Stimulated activated CD4-positive, alpha-beta T cell treated with anti-CD3 and anti-CD28 coated beads, Interleukin-2, amount 100 ng/mL, for 4 hours (primary cell): ENCODE measurements at places on chromosomes 16 and 17.
A peak's percentile ranks its signal among the peaks of the same experiment; 100 is the strongest.

DNA sequence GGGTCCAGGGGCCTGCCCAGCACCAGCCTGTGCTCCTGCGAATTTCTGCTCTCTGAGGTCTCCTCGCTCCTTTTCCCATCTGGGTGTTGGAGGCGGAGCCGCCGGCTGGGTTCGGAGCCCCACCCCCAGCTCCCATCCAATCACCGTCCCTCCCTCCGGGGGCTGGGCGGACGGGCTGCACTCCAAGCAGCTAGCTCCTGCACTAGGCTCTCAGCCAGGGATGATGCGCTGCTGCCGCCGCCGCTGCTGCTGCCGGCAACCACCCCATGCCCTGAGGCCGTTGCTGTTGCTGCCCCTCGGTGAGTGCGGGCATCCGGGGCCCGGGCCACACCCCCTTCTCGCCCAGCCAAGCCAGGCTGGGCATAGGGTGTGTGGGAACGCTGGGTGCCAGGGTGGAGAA lies at the start of gene NRN1L:
Gene NRN1L (plus strand): TSS at position 202 of the 400 bp plus-strand sequence. CDS start 19 bp downstream, at position 221.
- no peak for DNase-seq

- no peak for DNase-seq
These were observed 26.4 kb downstream of the CFAP20 start for GRCh38 chr16:58102665-58103392.

DNA sequence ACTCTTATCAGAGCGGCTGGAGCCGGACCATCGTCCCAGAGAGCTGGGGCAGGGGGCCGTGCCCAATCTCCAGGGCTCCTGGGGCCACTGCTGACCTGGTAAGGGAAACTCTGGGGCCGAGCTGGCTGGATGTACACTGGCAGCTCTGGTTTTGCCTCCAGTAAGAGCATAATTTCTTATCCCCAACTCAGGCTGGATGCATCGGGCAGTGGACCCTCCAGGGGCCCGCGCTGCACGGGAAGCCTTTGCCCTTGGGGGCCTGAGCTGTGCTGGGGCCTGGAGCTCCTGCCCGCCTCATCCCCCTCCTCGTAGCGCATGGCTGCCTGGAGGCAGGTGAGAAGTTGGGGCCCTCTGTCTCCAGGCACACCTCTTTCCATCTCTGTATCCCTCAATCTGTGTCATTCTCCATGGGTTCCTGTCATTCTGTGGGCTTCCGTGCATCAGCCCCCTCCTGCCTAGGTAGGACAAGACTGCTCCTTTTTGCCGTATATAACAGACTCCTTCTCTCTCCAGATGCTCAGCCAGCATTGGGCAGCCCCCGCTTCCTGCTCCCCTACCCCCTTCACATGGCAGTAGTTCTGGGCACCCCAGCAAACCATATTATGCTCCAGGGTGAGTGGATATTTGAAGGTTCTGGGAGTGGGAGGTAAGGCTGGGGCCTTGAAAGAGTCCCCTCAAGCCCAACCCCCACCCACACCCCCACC lies 9.4 kb upstream of the TMEM88 start:
- DNase-seq: no peak

DNA sequence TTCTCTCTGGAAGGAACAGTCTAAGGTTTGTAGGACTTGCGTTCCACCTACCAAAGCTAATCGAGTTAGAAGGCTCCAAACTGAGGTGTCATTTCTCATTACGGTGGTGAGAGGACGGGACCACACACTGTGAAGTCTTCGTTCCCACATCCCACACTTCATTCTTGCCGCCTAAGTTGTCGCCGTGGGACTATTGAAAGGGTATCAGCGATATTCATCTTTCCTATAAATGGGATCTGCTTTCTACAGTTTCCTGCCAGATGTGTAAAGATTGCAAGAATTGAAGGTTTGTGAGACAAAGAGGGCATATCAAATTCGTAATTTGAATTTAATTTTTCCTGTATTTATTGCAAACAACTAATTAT lies 608 bp upstream of the TRIM37 start:
- DNase-seq: no peak

- peak; percentile 47 for DNase-seq
These were observed 41.8 kb downstream of the BRD7 start for GRCh38 chr16:50326835-50327465.

DNA sequence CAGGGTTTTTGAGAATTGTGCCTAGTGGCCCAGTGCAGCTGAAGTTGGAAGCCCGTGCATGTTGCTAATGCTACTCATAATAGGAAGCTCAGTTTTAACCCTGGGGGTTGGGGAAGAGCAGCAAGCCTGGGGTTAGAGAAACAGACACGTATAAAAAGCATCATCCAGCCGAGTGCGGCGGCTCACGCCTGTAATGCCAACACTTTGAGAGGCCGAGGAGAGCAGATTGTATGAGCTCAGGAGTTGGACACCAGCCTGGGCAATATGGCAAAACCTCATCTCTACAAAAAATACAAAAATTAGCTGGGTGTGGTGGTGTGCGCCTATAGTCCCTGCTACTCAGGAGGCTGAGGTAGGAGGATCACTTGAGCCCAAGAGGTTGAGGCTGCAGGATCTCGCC lies 2.3 kb upstream of the CLUH start:
- no peak for DNase-seq

- DNase-seq: no peak
These were observed 36.4 kb downstream of the TXNDC11 start for GRCh38 chr16:11706180-11706742.

- no peak for DNase-seq
These were observed 15.0 kb upstream of the CBX8 start for GRCh38 chr17:79811868-79812352.

- no peak for DNase-seq
These were observed 24.1 kb upstream of the SPNS3 start for GRCh38 chr17:4409659-4410058.

GRCh38 chr17:62706598-62707424 lies 79.3 kb downstream of the MRC2 start:
- DNase-seq: no peak

DNA sequence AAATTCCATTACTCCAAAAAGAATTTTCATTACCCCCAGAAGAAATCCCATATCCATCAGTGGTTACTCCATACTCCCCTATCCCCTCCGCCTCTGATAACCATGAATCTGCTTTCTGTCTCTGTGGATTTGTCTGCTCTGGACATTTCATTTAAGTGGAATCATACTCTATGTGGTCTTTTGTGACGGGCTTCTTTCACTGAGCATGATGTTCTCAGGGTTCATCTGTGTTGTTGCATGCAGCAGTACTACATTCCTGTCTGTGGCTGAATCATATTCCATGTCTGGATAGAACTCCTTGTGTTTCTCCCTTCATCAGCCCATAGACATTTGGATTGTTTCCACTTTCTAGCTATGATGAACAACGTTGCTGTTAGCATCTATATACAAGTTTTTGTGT lies 59.5 kb upstream of the IRX3 start:
- DNase-seq: no peak

DNA sequence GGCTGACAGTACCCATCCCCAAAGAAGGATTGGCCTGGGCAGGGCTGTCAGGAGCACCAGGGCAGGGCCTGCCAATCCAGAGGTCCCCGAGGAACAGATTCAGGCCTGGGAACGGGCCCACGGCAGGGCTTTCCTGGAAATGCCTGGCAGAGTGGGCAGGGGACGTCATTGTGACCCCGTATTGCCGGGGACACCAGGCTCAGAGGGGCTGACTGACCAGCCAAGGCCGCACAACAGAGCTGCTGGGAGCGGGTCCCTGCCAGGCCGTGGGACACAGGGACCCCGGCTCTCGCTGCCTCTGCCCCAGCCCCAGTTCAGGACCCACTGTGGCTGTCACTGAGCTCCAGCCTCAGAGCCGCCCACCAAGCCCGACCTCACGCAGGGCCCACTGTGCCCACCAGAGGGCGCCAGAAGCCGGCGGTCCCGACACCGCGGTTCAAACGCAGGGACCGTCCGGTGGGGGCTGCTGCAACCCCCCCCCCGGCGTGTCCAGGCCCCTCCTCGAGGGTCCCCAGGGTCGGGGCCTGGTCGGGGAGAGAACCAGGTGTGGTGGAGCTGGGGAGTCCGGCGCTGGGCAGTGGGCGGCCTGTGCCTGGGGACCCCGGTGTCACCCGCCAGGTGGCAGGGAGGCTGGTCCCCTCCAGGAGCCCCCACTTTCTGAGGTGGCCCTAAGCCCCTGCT lies 15.2 kb upstream of the SSTR5 start:
- DNase-seq: peak; percentile 51

DNA sequence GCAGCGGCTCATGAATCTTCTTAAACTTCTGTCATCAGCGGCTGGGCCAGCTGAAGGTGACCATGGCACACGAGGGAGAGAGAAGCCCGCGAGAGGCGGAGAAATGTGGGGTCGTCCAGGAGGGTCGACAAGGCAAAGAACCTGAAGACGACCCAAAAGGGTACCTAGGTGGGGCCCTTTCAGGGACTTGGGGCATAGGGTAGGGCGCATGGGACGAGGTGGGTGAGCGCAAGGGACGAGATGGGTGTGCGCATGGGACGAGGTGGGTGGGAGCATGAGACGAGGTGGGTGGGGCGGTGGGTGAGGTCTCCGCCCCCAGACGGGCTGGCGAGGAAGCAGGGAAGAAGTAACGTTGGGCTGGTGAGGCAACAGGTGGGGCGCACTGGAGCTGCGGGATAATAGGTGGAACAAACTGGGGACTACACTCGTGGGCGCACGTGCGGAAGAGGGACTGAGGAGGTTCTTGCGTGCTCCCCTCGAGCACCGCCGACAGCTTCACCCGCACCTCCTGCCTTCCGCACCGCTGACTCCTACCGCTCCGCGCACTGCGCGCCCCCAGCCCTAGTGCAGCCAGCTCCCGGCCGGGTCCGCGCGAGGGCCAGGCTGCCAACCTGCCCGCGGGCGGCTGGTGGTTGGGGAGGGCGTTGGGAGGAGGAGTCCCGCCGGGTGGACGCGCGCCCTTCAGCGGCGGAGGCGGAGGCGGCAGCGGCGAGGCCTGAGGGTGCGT lies 23.2 kb upstream of the CRYM start:
- peak; percentile 27 for DNase-seq

GRCh38 chr17:77569846-77570564 lies 388.5 kb upstream of the TNRC6C start:
- no peak for DNase-seq

DNA sequence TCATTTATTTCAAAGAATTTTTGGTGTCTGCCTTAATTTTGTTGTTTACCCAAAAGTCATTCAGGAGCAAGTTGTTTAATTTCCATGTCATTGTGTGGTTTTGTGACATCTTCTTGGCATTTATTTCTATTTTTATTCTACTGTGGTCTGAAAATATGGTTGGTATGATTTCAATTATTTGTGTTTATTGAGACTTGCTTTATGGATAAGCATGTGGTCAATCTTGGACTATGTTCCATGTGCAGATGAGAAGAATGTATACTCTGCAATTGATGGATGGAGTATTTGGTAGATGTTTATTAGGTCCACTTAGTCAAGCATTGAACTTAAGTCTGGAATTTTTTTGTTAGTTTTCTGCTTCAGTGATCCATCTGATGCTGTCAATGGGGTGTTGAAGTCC lies 383.0 kb downstream of the PMP22 start:
- DNase-seq: no peak

DNA sequence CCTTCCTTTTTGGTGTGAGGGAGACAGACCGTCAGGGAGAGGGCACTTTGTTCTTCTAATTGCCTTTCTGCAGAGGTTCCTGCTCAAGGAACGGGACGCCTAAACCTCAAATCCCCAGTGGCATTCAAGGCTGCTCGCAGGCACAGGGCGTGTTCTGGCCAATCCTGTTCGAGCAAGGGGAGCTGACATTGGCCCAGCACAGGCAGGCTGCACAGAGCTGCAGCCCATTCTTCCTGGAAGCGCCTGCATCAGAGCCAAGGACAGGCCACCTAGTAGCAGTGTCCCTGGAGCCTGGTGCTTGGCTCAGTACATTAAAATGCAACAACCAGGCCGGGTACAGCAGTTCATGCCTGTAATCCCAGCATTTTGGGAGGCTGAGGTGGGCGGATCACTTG lies 72.2 kb upstream of the CREBBP start:
- no peak for DNase-seq

- DNase-seq: peak; percentile 71
These were observed 11.7 kb downstream of the ABCC1 start for GRCh38 chr16:15961060-15961511.

DNA sequence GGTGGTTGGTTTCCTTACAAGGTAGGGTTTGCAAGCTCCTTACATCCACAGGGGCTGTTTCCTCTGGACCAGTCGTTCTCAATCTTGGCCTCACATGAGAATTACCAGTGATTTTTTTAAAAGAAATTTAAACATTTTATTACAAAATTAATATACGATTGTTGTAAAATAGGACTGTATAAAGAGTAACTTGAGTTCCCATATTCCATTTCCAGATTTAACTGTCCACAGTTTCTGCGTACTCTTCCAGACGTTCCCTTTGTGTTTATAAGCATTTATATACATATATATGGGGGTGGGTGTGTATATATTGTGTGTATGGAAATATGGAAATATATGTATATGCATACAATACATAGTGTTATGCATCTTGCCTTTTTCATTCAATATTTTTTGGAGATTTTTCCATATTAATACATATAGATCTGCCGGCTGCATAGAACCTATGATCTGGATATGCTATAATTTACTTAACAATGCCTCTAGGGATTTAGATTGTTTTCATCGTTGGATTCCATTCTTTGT lies 31.5 kb downstream of the HLF start:
- DNase-seq: no peak

DNA sequence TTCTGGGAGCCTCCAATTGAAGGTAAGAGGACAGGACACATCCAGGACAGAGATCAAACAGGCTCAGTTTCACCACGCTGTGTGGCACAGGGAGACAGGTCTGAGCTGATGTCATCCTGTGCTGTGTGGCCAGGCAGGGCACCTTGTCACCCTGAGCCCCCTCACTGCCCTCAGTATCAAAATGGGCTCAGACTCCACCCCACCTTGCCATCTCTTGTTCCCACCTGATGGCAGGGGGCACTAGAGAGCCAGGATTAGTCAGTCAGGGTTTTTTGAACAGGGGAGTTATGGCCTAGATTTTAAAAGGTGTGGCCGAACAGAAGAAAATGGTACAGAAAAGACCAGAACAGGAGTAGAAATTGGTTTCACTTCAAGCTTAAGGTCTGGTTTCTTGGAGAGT lies 2.6 kb downstream of the KAT2A start:
- peak; percentile 25 for DNase-seq

DNA sequence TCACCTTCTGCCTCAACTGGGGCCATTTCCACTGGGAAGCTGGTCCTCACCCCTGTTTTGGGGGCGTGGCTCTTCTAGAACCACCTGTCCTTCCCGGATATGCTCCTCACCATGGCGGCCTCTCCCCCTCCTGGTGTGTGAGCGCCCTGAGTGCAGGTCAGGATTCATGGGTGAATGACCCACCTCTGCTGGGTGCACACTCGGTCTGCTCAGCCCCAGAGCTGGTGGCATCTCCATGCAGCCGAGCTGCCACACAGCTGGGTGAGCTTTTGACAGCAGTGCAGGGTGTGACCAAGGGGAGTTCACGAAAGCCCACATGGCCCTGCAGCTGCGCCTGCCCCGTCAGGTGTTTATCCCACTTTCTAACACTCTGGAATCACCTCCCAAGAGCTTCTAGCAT lies 27.3 kb downstream of the GRIN2C start:
- no peak for DNase-seq

DNA sequence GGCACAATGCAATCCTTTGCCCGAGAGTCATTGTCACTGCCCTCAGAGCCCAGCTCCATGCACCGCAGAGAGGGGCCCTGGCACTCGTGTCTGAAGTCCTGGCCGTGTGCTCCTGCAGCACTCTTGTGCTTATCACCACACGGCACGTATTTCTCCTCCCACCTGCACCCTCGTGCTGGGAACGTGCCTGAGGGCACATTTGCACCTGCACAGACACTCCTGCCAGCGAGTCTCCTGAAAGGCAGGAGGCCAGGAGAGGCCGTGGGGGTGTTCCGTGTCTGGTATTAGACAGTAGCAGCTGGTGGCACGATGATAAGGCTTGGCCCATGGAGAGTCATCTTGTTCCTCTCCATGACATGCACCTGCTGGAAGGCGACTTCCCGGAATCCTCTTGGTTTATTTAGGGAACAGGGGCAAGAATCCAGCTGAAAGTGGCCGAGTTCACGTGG lies 3.4 kb upstream of the ACSF3 start:
- no peak for DNase-seq
